HCEC 1CT (cell line): ENCODE measurements at places on chromosomes 2 and 18.

DNA sequence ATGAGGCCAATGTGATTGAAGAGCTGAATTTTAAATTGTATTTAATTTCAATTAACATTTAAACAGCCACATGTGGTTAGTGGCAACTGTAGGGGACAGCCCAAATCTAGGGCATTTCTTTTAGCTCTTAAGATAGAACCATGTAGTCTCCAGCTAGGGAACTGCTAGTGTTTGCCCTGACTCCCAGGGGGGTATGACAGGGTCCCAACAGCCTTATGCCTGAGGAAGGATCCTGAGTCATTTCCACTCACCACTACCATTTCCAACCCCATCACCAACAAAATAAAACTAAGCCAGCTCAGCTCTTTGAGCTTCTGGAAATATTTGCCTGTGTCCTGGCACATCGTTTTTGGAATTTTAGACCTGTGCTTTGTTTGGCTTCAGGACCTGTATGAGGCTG, 13.7 kb upstream of the GMCL1 start:
- no peak for DNase-seq

DNA sequence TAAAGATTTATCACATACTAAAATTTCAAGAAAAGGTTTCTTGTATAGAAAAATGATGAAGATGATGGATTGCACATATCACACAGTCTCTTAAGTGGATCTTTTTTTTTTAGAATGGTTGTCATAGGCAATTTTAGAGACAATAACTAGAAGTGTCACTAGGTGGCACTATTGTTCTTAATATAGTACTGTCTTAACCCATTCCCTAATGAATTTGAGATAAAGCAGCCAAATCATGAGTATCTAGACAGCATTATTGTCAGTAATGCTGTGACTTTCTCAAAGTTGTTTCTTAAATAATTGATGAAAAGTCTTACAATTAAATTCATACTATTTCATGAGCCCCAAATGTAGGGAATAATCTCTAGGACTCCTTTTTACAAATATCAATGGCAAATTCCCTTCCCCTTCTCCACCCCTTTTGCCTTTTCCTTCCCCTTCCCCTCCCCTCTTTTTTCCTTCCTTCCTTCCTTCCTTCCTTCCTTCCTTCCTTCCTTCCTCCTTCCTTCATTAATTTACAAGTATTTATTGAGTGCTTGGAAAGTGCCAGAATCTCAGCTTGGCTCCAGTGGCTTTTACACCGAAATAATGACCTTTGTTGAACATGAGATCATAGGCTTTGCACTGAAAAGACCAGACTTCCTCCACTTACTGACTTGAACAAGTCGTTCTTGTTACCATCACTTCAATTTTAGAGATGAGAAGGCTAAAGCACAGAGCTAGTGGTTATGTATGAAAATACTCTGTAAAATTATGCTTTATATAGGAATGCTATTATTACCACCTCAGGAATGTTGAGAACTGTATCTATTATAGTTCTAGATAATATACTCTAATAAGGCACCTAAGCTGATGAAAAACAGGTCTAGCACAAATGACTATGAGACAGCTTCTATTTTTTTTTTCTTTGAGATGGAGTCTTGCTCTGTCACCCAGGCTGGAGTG, 19.8 kb downstream of the MYL12B start:
- DNase-seq = peak; percentile 76

GRCh38 chr2:231667496-231667895, 40.8 kb upstream of the PTMA start:
- no peak for DNase-seq

DNA sequence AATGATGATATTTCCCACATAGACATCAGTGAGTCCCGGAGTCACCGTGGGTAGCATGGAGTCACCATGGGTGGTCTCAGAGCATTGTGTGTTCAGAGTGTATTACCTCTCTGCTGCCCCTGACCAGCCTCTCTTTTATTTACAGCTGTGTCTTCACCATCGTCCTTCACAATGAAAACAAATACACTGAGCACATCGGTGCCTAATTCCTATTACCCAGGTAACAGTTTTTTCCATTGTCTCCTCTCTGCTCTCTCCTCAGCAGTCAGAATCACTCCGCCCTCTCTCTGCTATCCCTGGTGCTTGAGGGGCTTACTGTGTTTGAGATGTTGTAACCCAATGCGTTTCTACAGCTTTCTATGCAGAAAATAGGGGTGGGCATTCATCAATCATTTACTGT, 361.5 kb upstream of the RAB12 start:
- DNase-seq = no peak

DNA sequence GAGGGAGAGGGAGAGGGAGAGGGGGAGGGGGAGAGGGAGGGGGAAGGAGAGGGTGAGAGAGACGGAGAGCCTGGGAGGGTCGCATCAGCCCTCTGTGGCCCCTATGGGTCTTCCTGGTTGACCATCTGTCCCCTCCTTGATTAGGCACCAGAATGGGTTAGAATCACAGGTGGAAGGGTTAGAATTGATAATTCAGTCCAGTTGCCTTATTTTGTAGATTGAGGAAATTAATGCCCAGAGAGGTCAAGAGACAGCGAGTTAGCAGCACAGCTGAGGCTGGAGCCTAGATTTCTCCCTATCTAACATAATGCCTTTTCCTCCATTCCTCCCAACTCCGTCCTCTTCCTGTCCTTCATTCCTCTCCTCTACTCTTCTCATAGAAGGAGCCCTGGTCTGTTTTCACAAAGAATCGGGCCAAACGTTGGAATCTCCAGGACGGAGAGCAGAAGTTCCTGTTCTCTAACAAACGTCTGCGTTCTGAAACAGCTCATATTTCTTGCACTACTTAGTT, 338 bp upstream of the THUMPD2 start:
- no peak for DNase-seq

DNA sequence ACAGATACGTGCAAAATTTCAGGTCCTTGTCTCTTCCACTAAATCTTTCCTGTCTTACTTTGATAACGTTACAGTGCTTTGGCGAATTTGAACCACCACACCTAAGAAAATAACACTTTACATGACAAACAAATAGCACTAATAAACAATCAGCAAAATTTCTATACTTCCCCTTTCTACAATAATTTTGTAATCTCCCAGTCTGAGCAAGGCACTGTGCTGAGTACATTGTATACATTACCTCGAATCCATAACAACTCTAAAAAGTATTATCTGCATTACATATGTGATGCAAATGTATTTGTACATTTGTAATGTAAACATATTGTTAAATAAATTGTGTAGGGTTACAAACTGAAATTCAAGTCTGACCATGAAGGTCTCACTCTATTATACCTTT, 49.9 kb downstream of the RTN4 start:
- DNase-seq = no peak

GRCh38 chr18:21012308-21012707, 99.3 kb downstream of the ROCK1 start:
- no peak for DNase-seq

GRCh38 chr2:134087371-134087921, 166.4 kb upstream of the MGAT5 start:
- no peak for DNase-seq

- no peak for DNase-seq
These were observed 150.2 kb upstream of the SATB2 start for GRCh38 chr2:199607914-199608313.

DNA sequence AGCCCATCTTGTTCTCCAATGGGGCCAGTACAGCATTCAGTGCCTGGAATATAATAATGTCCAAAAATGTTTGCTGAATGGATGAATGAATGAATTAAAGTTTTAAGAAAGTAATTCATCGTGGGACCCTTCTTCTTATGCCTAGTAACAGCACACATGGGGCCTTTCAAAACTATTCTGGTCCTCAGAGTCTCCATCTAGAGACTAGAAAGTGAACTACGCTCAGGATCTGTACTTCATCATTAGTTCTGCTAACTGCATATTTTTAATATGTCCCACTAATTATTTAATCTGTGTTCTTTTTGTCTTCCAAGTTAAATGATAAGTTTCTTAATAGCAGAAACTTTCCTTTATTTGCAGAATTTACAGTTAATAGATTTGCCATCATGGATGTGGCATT, 172.5 kb downstream of the SMAD2 start:
- no peak for DNase-seq
